Aorta (tissue), 5 donors: ENCODE measurements at places on chromosomes 1 and 21. TPM values are rescaled to one million over a fixed set of nuclear protein-coding genes. Genes with fewer than 3 reads are reported as not detected.

DNA sequence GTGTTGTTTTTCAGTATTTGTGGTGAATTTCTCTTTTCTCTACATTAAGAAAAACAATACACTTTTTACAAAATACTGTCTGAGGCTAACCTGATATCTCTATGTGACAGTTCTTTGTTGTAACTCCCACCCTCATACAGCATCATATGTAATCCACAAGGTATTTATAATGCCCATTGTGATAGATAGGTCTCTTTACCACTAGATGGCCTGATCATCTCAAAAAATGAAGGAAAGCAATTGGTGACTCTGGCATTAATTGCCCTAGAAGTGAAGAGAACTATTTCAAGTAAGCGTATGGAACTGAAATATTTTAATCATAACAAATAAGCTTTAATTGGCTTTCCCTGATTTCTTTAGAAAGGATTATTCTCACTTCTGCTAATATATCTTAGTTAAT, 36.2 kb upstream of the HFM1 start:
- no peak for DNase-seq

The MYBPH gene
- not detected for total RNA-seq

- DNase-seq: no peak
Observed at GRCh38 chr1:66397192-66397591, 136.8 kb upstream of the SGIP1 start.

The TEX38 gene
- not detected for total RNA-seq

The GJA4 gene
- 45.4 TPM for total RNA-seq

DNA sequence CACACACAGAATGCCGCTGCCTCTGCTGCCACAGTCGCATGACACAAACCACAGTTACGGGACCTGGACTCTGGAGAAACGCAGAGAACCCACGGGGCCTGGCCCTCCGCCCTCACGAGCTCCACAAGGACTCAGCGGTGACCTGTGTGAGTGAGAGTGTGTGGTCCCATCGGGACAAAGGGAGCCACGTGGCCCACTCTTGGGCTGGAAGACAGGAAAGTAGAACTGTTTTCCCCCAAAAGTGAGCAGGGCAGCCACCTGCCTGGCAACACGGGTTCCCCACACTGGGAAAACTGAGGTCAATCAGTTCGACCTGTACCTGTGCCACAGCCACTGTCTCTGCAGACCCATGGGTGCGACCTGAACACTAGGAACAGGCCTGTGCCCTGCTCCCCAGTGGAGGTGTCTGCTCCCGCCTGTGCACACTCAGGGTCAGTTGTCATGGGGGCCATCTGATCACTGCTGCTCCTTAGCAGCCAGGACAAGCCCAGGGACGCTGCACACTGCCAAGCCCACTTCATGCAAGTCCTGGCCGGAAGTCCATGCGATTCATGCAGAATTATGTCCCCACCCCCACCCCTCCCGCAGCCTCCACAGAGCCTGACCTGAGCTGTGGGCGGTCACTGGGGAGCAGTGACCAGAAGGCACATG, 54.4 kb upstream of the ADARB1 start:
- peak; percentile 75 for DNase-seq

DNA sequence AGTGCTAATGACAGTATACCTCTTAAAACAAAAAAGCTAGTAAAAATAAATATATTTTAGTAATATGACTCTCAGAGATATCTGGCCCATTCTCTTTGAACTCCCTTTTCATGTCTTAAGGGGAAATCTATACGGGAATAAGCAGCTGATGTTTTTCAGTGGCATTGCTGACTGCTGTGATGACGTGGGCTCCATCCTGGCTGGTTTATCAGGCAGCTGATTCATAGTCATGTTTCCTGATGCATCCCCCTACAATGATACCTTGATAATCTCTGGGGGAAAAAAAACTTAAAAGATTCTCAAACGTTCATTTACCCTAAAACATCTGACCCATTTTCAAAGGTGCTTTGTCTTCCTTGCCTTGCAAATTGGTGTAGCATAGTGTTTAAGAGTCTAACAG, 53.8 kb downstream of the ABCA4 start:
- DNase-seq: no peak

- no peak for DNase-seq
Observed at GRCh38 chr1:226691247-226691646, 47.8 kb downstream of the ITPKB start.
